ENCODE measurements at places on chromosomes 6 and 20. TPM values are rescaled to one million over a fixed set of nuclear protein-coding genes. Genes with fewer than 3 reads are reported as not detected.

TPX2 gene
- total RNA-seq, result 21.9 TPM

CLIC1 gene
- total RNA-seq, result 219 TPM

LHFPL5 gene
- not detected for total RNA-seq

OLIG3 gene
- not detected for total RNA-seq

BPIFB4 gene
- 0.09 TPM for total RNA-seq

Measured in muscle of leg (tissue), 16 donors.